ENCODE measurements at places on chromosomes 4 and X. TPM values are rescaled to one million over a fixed set of nuclear protein-coding genes. Genes with fewer than 3 reads are reported as not detected.

GRCh38 chrX:44462850-44463249 lies 79.8 kb downstream of the FUNDC1 start:
- DNase-seq: peak; percentile 2

- no peak for DNase-seq
Measured at GRCh38 chr4:105496899-105497298, 23.0 kb upstream of the PPA2 start.

GRCh38 chrX:68428431-68428830 lies 4.9 kb downstream of the OPHN1 start:
- no peak for DNase-seq

DNA sequence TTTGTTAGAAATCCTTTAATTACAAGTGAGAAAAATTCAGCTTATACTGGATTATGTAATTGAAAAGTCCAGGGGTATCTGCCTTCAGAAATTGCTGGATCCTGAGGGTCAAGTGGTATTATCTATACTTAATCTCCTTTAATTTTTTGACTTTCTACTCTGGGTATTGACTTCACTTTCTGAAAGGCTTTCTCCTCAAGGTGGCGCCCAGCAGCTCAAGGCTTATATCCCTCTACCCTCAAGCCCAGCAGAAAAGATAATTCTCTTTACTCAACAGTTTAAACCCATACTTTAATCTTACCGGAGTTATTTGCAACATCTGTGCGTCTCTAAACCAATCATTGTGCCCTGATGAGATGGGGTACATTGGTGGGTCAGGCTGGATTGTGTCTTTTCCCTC lies 129.5 kb downstream of the LARP7 start:
- no peak for DNase-seq

GRCh38 chr4:177923888-177924287 lies 481.7 kb upstream of the AGA start:
- no peak for DNase-seq

DNA sequence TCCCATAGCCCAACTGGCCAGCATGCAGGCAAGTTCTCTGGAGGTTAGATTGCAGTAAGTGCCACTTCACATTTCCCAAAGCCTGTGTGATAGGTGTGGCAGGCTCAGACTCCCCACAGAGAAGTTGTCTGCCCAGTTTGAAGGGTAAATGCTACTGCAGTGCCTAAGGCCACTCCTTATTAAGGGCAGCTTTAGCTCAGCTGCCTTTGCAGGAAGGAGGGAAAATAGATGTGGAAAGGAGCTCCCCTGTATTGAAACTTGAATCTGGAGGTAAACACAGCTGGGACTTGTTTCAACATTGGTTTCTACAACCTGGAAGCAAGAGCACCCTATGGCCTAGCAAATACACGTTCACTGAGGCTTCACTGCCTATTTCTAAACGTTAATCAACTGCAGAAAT lies 22.4 kb downstream of the NEXMIF start:
- DNase-seq: no peak

GRCh38 chr4:38132107-38132673 lies 172.0 kb downstream of the PTTG2 start:
- DNase-seq: peak; percentile 49

The NLRP2B gene
- total RNA-seq: not detected

GRCh38 chrX:140180585-140180984 lies 215.3 kb upstream of the CXorf66 start:
- DNase-seq: no peak

DNA sequence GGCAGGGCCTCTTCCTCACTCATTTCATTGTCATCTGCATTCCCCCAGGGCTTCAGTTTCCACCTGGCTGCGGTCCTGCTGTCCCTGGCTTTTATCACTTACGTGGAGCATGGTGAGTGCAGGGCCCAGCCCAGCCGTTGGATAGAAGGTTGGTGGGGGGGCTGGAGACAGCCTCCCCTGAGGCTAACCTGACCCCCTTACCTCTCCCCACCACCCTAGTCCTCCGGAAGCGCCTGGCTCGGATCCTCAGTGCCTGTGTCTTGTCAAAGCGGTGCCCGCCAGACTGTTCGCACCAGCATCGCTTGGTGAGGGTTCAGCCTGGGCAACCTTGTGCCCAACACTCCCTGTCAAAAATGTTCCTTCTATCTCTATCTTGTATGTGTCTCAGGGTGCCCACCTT lies 5.8 kb upstream of the EBP start:
- no peak for DNase-seq

The MAB21L2 gene
- 2.0 TPM for total RNA-seq

DNA sequence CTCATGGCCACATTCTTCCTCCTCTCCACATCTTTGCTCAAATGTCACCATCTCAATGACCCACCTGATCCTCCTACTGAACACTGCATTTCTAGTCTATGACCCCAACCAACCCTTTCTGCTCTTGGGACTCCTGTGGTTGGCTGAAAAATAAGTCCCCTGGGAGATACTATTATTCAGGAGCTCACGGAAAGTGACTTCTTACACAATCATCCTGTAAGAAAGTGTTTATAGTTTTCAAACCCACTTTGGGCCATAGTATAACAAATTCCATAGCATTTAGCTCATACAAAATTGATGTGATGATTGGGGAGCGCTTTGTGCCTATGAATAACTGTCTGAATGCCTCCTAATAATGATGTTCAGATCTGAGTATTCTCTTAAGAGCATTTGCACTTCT lies 161.4 kb upstream of the HS3ST1 start:
- no peak for DNase-seq

GRCh38 chrX:30637874-30638815 lies 15.1 kb upstream of the GK start:
- DNase-seq: no peak

GRCh38 chr4:168632301-168632725 lies 135.5 kb downstream of the PALLD start:
- no peak for DNase-seq

GRCh38 chrX:57156397-57157049 lies 19.3 kb upstream of the SPIN2A start:
- no peak for DNase-seq

The SLC10A6 gene
- 1.4 TPM for total RNA-seq

- DNase-seq: no peak
Measured at GRCh38 chrX:97065066-97065465, 181.4 kb downstream of the RPA4 start.

GRCh38 chr4:184284336-184284690 lies 66.6 kb upstream of the ENPP6 start:
- no peak for DNase-seq

- no peak for DNase-seq
Measured at GRCh38 chr4:77582711-77583110, 22.9 kb upstream of the CXCL13 start.

- DNase-seq: no peak
Measured at GRCh38 chrX:45710081-45710801, 509.6 kb upstream of the DIPK2B start.

The MMRN1 gene
- 0.39 TPM for total RNA-seq

The CXCL9 gene
- not detected for total RNA-seq

GRCh38 chr4:185566425-185566824 lies 31.1 kb upstream of the PDLIM3 start:
- DNase-seq: no peak

The SERTM2 gene
- total RNA-seq: not detected

GRCh38 chr4:119113033-119113655 lies 22.5 kb upstream of the MYOZ2 start:
- DNase-seq: no peak

- no peak for DNase-seq
Measured at GRCh38 chrX:433771-434170, 47.1 kb upstream of the PPP2R3B start.
